ENCODE measurements at places on chromosomes 5 and 9.
A peak's percentile ranks its signal among the peaks of the same experiment; 100 is the strongest.

DNA sequence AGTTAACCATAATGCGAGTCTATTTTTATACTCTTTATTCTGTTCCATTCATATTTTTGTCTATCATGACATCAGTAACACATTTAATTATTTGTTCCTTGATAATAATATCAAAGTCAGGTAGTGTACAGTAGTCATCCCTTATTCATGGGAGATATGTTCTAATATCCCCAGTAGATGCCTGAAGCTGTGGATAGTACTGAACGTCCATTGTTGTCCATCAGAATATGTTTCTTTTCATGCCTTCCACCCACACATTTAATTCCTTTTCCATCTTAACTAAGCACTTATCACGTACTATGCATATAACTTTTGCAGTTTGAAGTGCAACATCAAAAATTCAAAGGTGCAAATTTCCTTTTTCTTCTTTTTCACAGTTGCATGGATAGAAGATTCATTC, 53.6 kb downstream of the FER start:
- no peak for DNase-seq

- no peak for DNase-seq
These were observed 6.4 kb downstream of the ABLIM3 start for GRCh38 chr5:149147676-149148075.

GRCh38 chr5:149345892-149346222, 558 bp downstream of the GRPEL2 start:
- DNase-seq: peak; percentile 62

GRCh38 chr5:175894793-175895192, 23.4 kb downstream of the CPLX2 start:
- no peak for DNase-seq

DNA sequence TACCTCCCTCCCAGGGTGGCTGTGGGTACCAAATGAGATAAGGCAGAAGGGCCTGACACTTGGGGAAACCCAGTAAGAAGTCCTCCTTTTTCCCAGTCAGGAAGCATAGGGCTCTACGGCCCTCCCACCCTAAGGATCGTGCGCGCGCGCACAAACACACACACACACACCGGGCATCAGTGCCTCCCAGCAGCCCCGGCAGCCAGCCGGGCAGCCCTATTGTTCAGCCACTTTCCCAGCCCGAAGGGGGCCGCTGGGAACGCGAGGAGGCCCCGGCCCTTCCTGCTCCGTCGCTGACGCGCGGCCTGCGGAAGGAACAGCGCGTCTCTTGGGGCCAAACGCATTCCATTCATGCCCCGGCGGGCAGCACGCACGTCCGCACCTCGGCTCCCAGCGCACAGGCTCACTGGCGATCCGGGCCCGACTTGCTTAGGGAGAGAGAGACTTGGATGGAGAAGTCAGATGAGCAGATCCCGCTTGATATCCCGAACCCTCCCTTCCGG, 22.6 kb downstream of the DUSP1 start:
- no peak for DNase-seq

GRCh38 chr5:50853151-50853550, 186.7 kb downstream of the PARP8 start:
- peak; percentile 27 for DNase-seq

- DNase-seq: no peak
These were observed 1568.9 kb upstream of the ACO1 start for GRCh38 chr9:30815585-30815984.

- no peak for DNase-seq
These were observed 21.6 kb upstream of the ERAP1 start for GRCh38 chr5:96829297-96829696.

GRCh38 chr5:36877667-36878391, 1.3 kb downstream of the NIPBL start:
- peak; percentile 68 for DNase-seq

DNA sequence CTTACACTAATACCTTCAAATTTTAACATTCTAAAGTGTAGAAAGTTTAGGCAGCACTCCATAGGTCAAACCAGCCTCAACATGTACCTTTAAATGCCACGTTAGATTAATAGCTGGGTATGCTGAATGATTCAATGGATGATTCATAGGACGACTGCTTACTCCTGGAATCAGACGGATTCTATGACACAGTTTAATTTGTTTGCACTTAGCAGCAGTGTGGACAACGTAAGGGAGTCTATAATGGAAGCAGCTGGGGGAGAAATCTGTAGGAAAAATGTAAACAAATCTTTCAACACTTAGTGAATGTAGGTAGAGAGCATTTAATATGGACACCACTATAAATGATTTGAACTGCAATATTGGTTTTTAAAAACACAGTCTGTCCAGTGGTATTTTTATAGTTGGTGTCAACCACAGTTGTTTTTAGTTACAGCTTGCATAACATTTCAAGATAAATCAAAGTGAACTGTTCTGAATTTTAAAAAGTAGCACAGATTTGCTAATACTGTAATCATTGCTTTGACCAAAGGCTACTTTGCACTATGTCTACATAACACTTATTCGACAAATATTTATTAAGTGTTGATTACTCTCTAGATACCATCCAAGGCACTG, 701.5 kb upstream of the MEF2C start:
- DNase-seq: no peak

GRCh38 chr9:129748249-129748648, 4.6 kb downstream of the PTGES start:
- DNase-seq: no peak

GRCh38 chr9:73199886-73200285, 48.2 kb downstream of the ANXA1 start:
- no peak for DNase-seq

DNA sequence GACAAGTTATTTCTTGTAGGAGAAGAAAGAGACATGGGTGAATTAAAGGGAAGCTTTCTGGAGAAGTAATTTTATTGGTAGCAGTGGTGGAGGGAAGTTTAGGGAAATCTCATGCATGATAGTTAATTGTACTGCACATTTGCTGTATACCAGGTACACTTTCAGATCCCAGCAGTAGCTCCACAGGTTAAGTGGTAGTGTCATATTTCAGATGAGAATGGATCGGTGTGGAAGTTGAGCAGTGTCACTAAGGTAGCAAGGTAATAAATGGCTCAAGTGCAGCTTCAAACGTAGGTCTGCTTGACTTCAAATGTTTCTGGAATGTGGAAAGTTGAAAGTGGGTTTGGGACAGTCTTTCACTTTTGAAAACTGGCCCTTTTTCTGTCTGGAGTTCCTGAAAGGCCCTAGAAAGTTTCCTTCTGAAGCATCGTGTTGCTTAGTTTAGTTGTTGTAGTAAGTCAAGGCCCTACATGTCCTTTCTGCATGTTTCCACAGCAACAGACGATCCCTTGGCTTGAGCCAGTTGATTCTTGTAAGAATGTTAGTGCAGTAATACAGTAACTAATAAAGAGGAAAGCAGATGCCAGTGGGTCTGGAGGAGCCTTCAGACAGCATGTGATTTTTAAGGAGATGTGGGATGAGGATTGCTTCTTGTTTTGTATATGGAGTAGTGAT, 3.7 kb downstream of the CLTA start:
- DNase-seq: no peak

DNA sequence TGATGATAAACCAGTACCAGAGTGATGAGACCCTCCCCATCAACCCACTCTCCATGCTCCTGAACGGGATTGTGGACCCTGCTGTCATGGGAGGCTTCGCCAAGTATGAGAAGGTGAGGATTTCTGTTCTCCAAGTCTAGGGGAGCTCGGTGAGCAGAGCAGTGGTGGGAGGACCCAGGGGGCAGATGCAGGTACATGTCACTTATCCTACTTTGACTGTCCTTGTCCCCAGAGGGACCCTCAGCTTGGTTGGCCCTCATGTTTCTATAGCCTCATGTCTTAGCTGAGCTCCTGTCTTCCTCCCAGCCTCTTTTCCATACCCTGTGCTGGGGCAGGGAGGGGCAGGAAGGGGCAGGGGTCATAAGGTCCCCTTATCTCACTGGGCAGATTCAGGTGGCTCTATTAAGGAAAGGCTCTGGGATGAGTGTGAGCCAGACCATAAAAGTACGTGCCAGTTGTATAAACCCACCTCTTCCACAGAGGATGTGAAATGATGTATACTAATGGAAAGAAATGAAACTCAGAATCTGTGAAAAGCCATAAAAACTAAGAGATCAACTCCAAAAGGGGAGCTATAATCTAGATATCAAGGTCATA, 38.0 kb upstream of the FOXI1 start:
- DNase-seq: no peak

Data from OCI-M1 (cell line).